Stimulated activated CD4-positive, alpha-beta T cell treated with anti-CD3 and anti-CD28 coated beads, Interleukin-12 subunit alpha, Interleukin-12 subunit beta, amount 100 ng/mL, for 24 hours (primary cell): ENCODE measurements at places on chromosomes 1 and 21.
A peak's percentile ranks its signal among the peaks of the same experiment; 100 is the strongest.

- DNase-seq: no peak
Observed at GRCh38 chr1:161083748-161084596, 5.4 kb downstream of the NECTIN4 start.

GRCh38 chr1:157369808-157370521 lies 182.3 kb downstream of the FCRL5 start:
- peak; percentile 24 for DNase-seq

DNA sequence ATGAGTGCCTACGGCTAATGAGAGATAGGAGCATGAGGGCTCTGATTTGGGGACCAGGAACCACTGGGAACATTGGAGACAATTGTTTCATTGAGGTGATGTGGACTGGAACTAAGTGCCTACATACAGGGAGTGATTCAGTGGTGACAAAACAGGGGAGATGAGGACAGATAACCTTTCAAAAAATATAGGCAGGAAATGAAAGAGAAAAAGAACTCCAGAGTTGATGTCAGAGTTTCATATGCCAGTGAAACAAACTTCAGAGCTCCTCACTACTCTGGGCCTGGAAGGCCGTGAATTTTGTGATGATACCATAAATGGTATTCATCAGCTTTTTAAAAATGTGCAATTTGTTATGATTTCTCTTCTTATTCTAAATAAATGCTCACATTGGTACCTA lies 39.3 kb downstream of the FASLG start:
- DNase-seq: no peak

DNA sequence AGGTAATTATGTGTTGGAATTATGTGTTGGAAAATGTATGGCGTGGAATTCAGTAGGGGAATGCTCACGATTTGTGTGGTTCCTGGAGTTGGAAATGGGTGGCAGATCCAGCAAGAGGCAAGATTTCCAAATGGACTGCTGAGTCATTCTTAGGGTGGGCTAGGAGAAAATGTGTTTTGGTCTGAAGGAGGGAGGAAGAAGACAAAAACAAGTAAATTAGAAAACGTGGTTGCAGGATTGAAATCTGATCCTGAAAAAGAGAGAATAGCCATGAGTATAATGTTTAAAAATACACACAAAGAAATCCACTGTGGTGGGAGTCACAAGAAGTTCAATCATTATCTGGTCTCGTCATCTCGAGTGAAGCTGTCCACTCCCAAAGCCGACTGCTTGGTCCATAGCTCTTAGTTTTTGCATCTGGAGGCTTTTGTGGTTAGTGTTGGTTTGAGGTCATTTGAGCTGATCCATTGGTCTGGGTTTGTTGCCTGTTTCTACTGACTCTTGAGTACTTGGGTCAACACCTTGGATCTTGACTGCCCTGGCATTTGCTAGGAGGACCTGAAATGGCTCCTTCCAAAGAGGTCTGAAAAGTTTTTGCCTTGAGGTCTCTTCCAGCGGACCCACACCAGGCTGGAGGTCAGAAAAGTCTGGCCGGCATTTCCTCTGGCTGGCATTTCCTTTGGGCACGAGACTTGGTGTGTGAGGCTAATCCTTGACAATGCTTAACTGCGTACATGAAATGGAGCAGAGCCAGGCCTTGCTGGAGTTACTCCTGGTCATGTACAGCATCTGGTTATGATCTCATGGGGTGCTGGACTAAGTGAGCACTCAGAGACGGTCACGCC lies 9.2 kb downstream of the MX2 start:
- no peak for DNase-seq

GRCh38 chr1:154720328-154721297 lies 112.6 kb upstream of the ADAR start:
- DNase-seq: no peak

GRCh38 chr1:172405912-172406311 lies 14.6 kb upstream of the C1orf105 start:
- DNase-seq: no peak

GRCh38 chr1:77620273-77620672 lies 62.2 kb downstream of the ZZZ3 start:
- no peak for DNase-seq

DNA sequence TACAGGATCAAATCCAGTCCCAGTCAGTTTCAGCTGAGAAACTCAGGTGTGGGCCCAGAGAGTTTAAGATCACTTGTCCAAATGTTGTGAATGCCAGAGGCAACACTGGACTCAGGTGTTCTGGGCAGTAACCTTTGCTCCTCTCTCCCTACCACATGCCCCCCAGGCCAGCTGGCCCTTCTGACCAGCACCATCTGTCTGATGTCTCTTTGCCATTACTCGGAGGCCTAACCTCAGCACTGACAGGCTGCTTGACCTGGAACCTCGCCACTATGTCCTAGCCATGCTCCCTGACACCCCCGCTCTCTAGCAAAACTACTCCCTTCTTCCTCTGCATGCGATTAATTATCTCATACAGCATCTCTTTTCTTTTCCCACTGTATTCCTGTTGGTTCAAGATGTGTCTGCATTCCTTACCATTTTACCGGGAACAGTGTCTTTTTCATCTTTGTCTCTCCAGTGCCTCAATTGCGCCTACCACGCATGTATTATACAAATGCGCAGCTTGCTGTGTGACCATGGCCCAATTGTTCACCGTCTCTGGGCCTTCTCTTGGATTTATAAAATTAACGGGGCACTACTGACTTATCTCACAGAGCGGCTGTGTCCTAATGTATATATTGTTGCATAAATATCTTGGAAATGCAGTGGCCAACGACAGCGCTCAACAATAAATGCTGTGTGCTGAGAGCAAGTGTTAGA lies 159.5 kb upstream of the IRF2BP2 start:
- no peak for DNase-seq

GRCh38 chr1:8970870-8971337 lies 25.2 kb downstream of the CA6 start:
- DNase-seq: no peak

DNA sequence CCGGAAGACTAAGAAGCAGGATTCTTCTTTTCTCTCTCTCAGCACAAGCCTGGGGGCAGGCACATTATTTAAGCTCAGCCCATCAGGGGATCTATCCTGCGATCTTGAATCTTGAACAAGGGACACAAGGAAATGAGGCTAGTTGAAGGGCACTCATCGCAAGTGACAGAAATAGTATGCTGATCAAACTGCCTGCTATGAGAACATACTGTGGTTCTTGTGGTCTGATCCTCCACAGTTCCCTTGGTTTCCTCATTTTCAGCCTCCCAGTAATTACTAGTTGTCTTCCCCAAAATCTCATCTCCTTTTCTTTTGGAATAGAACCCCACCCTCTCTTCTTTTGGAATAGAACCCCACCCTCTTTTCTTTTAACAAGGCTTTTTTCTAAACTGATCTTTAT lies 6.5 kb downstream of the ANKRD45 start:
- DNase-seq: no peak

GRCh38 chr1:87144316-87144895 lies 184.3 kb upstream of the LMO4 start:
- DNase-seq: no peak

DNA sequence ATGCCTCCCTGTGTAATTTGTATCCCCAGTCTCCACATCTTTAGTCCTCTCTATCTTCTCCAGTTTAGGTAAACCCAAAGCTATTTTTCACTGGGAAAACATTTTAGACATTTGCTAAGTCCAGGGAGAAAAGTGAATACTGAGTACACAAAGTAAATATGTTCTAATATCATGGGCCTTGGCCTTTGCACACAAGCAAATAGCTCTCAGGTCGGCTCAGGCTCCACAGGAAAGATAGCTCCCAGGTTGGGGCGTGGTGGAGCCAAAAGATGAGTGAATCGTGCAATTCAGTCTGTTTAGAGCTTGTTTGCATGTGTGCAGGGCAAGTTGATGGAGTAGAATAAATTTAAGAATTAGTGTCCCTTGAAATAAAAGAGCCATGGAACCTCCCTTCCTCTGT lies 7.9 kb downstream of the RGSL1 start:
- DNase-seq: no peak

- DNase-seq: no peak
Observed at GRCh38 chr1:66217021-66217420, 316.9 kb upstream of the SGIP1 start.

DNA sequence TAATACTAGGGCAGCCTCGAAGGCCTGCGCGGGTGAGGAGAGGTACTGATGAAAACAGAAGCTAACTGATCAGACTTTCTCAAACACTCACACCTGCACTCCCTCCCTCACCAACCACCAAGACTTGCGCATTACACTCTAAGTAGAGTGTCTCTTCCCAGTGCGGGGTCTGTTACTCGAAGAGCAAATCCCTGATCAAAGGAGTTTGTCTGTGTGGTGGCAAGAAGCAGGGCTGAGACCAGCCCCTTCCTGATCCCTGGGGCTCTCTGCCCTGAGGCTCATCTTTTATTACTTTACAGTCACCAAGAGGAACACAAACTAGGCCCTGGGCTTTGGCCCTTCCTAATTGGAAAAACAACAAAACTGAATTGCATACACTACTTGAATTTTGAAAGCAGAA lies 19.5 kb upstream of the TSNAX start:
- no peak for DNase-seq

- no peak for DNase-seq
Observed at GRCh38 chr1:25724201-25724600, 75.8 kb upstream of the SELENON start.

GRCh38 chr1:29646161-29646775 lies 409.9 kb downstream of the PTPRU start:
- DNase-seq: no peak

DNA sequence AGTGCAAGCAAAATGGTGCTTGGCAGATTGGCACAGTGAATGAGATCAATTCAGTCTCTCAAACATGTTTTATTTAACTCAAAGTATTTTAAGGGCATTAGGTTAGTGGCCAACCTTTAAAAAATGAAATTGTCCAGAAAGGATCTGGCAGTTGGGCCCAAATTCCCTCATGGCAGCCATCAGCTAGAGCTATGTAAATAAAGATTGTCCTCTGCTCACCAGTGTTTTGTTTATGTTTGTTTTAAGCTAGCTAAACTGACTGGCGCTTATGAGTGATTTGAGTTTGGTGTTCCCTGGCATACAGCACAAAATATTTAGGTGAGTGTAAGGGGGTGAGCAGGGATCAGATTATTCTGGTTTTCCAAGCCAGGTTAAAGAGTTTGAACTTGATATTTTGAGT lies 18.1 kb downstream of the HDAC1 start:
- no peak for DNase-seq

DNA sequence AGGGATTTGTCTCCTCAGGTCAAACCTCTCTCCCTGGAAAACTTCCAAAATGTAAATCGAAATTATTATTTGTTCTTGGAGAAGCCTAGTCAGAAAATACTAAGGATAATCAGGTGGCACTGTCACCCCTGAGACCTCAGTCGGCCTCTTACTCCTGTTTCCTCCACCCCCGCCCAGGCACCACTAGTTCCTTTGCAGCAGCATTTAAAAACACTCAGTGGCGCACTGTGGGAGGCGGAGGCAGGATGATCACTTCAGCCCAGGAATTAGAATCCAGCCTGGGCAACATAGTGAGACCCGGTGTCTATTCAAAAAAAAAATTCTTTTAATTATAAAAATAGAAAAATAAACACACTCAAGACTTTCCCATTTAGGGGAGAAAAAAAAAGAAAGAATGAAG lies 18.0 kb upstream of the IFNAR2 start:
- DNase-seq: no peak

- DNase-seq: no peak
Observed at GRCh38 chr1:10789047-10789791, 7.2 kb downstream of the CASZ1 start.

GRCh38 chr1:42952303-42953001 lies 6.2 kb downstream of the SLC2A1 start:
- DNase-seq: no peak

GRCh38 chr1:21703318-21703963 lies 34.3 kb upstream of the RAP1GAP start:
- no peak for DNase-seq

DNA sequence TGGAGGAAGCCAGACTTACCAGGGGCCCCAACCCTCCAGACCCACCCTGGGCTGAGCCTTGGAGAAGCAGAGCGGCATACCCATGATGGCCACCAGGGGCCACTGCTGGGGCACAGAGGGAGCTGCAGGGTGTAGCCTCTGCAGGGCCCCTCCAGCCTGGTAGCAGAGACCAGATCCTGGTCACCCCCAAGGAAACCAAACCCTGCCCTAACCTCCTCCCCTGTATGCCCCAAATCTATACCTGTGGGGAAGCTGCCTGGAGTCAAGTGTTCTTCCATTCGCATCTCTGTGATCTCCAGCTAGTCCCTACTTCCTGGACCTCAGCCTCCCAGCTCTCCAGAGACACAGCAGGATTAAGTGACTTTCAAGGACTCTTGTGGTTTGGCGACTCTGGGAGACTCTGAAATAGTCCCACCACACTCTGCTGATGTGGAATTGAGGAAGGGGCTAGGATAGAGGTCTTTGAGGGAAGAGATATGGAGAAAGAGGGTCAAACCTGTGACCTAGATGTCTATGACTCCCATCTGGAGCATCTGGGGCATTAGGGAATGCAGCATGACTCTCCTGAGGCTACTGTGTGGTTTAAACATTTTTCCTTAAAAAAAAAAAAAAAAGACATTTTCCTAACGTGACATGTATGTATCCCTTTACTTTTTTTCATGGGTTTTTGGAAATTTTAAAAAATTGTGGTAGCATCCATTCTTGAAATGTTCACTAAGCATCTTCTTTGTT lies 119.2 kb upstream of the IPO9 start:
- DNase-seq: peak; percentile 53

GRCh38 chr1:231062500-231063270 lies 22.6 kb upstream of the FAM89A start:
- DNase-seq: no peak

DNA sequence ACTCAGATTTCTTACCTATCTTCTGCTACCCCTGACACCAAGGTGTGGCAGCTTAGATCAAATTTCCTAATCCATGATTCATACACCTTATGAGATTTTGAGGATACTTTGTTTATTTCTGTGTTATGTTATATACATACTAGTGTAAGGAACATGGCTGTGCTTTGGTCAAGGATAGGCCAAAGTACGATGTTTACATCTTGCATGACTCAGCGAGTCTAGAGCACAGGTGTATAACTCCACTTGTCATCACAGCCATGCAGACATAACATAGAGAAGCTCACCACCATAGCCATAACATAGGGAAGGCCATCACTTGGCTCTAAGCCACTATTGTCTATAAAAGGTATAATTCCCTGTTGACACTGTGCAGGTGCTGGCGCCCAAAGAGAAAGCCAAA lies 61.2 kb downstream of the GBP6 start:
- DNase-seq: no peak
